ENCODE measurements at places on chromosomes 4 and X. TPM values are rescaled to one million over a fixed set of nuclear protein-coding genes. Genes with fewer than 3 reads are reported as not detected.

DRD5 gene
- not detected for total RNA-seq

DCAF8L2 gene
- total RNA-seq: not detected

BMPR1B gene
- total RNA-seq: 4.1 TPM

UGT2A1 gene
- total RNA-seq: not detected

LGI2 gene
- total RNA-seq: 7.5 TPM

MID2 gene
- total RNA-seq: 16.5 TPM

GYPB gene
- not detected for total RNA-seq

SRPX2 gene
- total RNA-seq: 3.2 TPM

DNA sequence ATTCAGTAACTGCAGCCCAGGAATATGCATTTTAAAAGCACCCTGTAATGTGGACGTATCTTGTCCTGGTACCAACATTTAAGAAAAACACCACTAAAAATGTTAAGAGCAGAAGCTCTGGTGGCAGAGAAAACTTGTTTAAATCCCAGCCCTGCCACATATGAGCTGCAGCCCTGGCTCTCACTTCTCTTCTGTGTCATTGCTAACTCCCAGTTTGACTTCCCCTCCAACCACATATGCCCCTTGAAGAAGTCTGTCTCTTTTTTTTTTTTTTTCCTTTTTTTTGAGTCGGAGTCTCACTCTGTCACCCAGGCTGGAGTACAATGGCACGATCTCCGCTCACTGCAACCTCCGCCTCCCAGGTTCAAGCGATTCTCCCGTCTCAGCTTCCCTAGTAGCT is 14.8 kb downstream of the LHFPL1 start:
- no peaks in the 10 kb centered on the region for H3K4me1 ChIP-seq
- no peak for DNase-seq
- no peaks in the 10 kb centered on the region for H3K36me3 ChIP-seq
- no peak overlapping the region for H3K4me3 ChIP-seq
- H3K27me3 ChIP-seq: peaks cover 3% of the 10 kb centered on the region

GRCh38 chr4:76993787-76994641 is 44.5 kb downstream of the SEPTIN11 start:
- H3K27ac ChIP-seq: no peak overlapping the region
- H3K4me3 ChIP-seq: no peak overlapping the region
- no peak for DNase-seq
- peaks cover 14% of the 10 kb centered on the region for H3K36me3 ChIP-seq
- H3K4me1 ChIP-seq: no peaks in the 10 kb centered on the region

DNA sequence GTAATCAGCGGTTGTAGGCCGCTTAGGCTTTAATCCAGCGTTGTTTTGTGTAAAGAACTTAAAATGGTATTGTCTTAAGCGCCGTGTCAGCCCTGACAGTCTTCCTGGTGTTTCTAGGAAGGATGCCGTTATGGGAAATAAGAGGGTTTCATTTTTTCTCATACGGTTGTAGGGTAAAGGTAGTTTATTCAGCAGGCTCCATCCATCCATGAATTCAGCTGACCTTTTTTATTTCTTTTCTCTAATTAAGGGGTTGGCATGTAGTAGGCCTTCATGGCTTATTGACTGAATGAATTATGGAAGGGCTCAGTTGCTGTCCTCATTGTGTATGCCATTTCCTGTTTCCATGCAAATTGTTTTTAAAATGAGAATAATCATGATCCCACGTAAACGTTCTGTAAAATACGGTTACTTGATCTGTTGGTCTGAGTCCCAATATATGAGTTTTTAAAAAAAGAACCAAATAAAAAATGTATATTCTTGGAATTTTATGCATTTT is 693 bp downstream of the OCIAD1 start:
- H3K27me3 ChIP-seq: no peaks in the 10 kb centered on the region
- H3K4me1 ChIP-seq: no peaks in the 10 kb centered on the region
- peak overlapping the region; percentile 97 for H3K27ac ChIP-seq
- peak overlapping the region; percentile 95 for H3K4me3 ChIP-seq
- H3K36me3 ChIP-seq: peaks cover 12% of the 10 kb centered on the region
- no peak for DNase-seq

DNA sequence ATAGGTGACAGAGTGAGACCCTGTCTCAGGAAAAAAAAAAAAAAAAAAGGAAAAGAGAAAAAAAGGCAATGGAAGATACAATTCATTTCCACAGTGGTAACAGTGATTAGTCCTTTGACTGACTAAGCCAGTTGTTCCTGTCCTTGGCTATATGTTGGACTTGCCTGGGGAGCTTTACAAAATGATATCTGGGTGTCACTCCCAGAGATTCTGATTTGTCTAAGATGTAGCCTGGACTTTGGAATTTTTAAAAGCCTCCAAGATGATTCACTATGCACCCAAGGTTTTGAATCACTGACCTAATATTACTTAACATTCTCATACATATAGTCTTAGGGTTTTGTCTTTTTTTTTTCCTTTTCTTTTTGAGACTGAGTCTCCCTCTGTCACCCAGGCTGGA is 16.9 kb downstream of the HELQ start:
- no peak overlapping the region for H3K4me3 ChIP-seq
- H3K27ac ChIP-seq: no peak overlapping the region
- no peaks in the 10 kb centered on the region for H3K4me1 ChIP-seq
- H3K36me3 ChIP-seq: peaks cover 24% of the 10 kb centered on the region

DNA sequence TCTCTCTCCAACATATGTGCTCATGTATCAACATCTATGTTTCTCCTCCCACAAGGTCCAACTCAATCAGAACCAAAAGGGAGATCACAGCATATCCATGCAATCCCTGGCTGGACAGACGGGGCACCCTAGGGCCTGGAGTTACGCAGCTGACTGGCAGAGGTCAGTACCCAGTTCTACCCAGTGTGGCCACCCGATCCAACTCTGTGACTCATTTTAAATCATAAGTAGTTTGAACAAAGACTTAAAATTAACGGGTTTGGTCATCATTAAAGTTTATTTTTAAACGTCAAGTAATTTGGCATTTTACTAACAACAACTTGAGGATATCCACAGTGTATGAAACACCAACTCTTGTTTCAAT is 59.5 kb downstream of the APBB2 start:
- no peak overlapping the region for H3K4me3 ChIP-seq
- DNase-seq: no peak
- H3K27me3 ChIP-seq: no peaks in the 10 kb centered on the region
- peak overlapping the region; percentile 56 for H3K27ac ChIP-seq

GRCh38 chrX:11438767-11439166 is 145.6 kb downstream of the AMELX start:
- DNase-seq: no peak
- H3K4me3 ChIP-seq: no peak overlapping the region
- no peaks in the 10 kb centered on the region for H3K4me1 ChIP-seq
- no peaks in the 10 kb centered on the region for H3K36me3 ChIP-seq

DNA sequence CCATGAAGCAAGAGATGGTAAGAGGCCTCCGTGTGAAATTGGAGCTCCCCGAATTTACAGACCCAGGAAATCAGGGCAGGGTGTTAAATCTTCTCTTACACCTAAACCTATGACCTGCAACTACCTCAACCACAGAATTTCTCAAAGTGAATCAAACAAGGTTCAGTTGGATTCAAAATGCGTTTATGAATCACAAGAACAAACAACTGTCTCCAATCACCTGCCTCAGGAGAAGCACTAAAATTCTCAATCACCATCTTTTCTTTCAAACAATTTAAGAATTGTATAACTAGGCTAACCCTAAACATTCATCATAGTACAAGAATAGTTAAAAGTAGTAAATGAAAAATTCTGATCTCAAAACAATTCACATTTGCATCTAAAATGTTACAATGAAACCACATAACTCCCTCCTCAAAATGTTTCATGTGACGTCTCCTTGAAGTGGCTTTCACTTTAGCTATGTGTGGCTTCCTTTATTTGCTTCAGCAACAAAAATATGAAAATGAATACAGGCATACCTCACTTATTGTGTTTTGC is 19.2 kb downstream of the PPP3CA start:
- H3K4me3 ChIP-seq: no peak overlapping the region
- H3K36me3 ChIP-seq: no peaks in the 10 kb centered on the region
- H3K27me3 ChIP-seq: no peaks in the 10 kb centered on the region
- no peaks in the 10 kb centered on the region for H3K4me1 ChIP-seq

DNA sequence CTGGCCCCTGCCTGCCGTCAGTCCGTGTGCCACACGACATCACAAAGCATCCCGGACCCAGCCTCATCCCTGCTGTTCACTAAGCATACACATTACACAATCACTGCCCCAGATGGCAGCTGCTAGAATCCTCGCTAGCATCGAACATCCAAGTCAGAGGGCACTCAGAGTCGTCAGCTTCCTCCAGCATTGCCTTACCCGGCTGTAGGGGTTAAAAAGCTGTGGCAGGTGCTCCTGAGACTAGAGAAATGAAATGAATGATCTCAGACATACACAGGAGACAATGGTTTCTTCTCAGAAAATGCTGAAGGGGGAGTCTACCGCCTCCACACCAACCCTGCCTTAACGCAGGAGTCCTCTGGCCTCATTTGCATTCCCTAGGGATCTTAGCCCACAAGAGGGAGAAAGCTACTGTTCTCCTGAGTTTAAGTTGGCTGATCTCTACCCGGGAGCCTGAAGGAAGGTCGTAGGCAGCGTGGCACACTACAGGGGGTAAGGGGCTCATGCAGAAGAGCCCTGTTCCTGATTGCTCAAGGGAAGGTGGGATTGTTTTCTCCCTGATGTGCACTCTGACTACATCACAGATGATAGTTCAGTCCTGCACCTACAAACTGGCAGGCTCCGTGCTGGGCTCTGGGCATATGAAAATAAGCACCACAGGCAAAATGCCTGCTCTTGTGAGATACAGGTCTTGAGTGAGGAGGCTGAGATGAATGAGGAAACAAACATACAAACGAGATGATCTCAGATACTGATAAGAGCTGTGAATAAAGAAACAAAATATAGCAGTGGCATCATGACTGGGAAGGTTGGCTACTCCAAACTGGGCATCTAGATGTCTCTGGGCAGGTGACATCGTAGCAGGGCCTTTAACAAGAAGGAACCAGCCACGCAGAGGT is 2.6 kb upstream of the KIAA0232 start:
- H3K4me1 ChIP-seq: peaks cover 4% of the 10 kb centered on the region
- H3K27me3 ChIP-seq: no peaks in the 10 kb centered on the region
- H3K27ac ChIP-seq: no peak overlapping the region

- H3K27ac ChIP-seq: no peak overlapping the region
- H3K4me3 ChIP-seq: no peak overlapping the region
- H3K27me3 ChIP-seq: no peaks in the 10 kb centered on the region
- DNase-seq: peak; percentile 80
Measured at GRCh38 chrX:38817004-38817703, 15.9 kb downstream of the MID1IP1 start.

DNA sequence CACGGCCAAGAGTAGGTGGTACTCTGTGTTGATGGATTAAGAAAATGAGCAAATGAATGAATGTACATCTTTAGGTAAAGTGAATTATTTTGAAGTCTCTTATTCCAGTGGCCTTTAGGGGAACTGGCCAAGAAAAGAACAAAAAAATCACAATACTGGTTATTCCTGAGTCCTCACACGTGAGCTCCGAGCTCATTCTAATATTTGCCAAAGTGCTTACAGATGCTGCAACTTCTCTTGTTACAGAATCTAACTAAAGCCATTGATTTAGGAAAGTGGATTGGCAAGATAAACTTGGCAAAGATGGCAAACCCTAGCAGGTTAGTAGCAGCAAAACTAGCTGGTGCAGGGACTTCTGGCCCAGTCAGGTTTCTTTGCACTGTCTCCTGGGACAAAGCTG is 37.6 kb downstream of the IDS start:
- H3K36me3 ChIP-seq: no peaks in the 10 kb centered on the region
- DNase-seq: no peak
- H3K4me1 ChIP-seq: no peaks in the 10 kb centered on the region
- H3K27ac ChIP-seq: no peak overlapping the region
- no peaks in the 10 kb centered on the region for H3K27me3 ChIP-seq

- no peak overlapping the region for H3K4me3 ChIP-seq
- H3K36me3 ChIP-seq: no peaks in the 10 kb centered on the region
- H3K4me1 ChIP-seq: no peaks in the 10 kb centered on the region
- DNase-seq: no peak
- H3K27me3 ChIP-seq: no peaks in the 10 kb centered on the region
Measured at GRCh38 chr4:141802333-141802732, 165.9 kb downstream of the IL15 start.

- no peak for DNase-seq
- no peak overlapping the region for H3K27ac ChIP-seq
- no peaks in the 10 kb centered on the region for H3K36me3 ChIP-seq
- no peaks in the 10 kb centered on the region for H3K4me1 ChIP-seq
Measured at GRCh38 chrX:71637253-71637618, 18.9 kb upstream of the CXCR3 start.

- H3K4me1 ChIP-seq: no peaks in the 10 kb centered on the region
- H3K27ac ChIP-seq: no peak overlapping the region
- H3K4me3 ChIP-seq: no peak overlapping the region
Measured at GRCh38 chrX:1545776-1546408, 8.9 kb upstream of the P2RY8 start.

All from kidney (tissue), 22 donors.